ENCODE measurements at places on chromosomes 13 and 19.

DNA sequence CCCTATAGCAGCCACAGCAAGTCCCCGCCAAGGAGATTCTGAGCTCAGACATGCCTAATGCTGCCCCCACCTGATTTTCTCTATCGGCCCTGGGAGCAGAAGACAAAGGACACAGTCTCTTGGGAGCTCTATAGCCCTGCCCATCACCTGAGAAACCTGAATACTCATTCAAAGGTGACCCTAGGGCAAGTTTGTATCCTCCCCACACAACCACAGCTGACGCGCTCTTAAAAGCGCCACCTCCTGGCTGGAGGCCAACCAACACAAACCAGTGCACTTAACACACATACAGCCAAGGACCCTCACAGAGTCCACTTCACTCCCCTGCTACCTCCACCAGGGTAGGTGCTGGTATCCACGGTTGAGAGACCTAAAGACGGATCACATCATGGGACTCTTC lies 8.8 kb upstream of the IGFL4 start:
- DNase-seq: no peak

GRCh38 chr13:40445557-40445990 lies 220.9 kb downstream of the FOXO1 start:
- no peak for DNase-seq

GRCh38 chr13:100350601-100351000 lies 238.0 kb downstream of the GGACT start:
- no peak for DNase-seq

DNA sequence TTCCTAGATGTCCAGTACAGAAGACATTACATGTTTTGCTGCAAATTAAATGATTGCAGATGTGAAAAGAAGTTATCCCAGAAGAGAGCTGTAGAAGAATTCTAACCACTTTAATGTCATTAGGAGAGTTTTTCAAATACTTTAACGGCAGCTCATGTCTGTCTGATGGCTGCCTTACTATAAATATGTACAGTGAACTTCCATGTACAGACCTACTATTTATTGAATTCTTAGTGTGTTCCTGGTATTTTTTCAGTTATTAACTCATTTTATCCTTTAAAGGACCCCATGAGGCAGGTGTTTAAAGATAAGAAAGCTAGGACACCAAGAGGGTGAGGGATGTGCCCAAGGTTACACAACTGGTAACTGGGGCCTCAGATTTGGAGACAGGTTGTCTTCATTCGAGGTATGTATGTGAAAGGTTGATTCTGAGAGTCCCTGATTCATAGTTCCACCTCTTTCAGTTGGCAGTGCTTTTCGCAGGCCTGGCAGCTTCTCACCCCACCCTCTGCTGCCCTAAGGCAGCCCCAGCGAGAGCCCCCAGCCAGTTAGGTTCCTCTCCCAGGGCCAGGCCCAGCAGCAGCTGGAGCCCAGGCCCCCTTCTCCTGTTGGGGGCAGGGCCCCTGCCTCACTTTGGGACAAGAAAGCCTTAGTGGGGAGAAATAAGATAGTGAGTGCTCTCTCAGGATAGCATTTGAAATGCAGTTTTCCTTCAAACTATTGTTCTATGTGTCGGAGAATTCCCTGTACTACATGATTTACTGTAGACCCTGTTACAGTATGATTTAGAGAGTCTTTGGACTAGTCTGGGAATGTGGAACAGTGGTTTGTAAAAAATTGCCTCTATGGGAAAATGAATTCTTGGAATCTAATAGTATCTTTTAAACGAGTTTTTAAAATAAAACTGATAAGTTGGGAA lies 67.7 kb upstream of the TEX29 start:
- DNase-seq: no peak

- DNase-seq: no peak
Observed at GRCh38 chr19:37876032-37876431, 30.4 kb downstream of the WDR87 start.

- DNase-seq: peak; percentile 34
Observed at GRCh38 chr19:1407528-1408299, at the start of gene DAZAP1. Gene DAZAP1, plus strand, starts transcription at chr19:1407586. Its CDS starts 188 bp downstream, at chr19:1407774.

DNA sequence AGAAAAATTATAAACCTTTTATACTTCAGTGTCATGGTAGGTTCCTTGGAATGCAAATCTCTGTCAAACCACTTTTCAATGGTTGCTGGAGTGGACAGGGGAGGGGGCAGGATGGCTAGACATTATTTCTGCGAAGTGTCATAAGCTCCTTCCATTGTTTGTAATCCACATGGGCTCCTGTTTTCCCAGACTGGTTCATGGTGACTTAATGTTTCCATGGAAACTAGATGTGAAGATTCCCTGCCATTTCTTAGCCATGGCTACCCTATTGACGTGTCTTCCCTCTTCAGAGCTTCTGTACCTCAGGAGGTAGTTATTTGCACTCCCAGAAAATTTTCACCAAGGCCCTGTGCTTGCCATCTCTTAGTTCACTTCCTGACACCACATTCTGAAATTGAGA lies 95.3 kb downstream of the UFM1 start:
- no peak for DNase-seq

- no peak for DNase-seq
Observed at GRCh38 chr19:33484226-33484774, 37.3 kb downstream of the PEPD start.

DNA sequence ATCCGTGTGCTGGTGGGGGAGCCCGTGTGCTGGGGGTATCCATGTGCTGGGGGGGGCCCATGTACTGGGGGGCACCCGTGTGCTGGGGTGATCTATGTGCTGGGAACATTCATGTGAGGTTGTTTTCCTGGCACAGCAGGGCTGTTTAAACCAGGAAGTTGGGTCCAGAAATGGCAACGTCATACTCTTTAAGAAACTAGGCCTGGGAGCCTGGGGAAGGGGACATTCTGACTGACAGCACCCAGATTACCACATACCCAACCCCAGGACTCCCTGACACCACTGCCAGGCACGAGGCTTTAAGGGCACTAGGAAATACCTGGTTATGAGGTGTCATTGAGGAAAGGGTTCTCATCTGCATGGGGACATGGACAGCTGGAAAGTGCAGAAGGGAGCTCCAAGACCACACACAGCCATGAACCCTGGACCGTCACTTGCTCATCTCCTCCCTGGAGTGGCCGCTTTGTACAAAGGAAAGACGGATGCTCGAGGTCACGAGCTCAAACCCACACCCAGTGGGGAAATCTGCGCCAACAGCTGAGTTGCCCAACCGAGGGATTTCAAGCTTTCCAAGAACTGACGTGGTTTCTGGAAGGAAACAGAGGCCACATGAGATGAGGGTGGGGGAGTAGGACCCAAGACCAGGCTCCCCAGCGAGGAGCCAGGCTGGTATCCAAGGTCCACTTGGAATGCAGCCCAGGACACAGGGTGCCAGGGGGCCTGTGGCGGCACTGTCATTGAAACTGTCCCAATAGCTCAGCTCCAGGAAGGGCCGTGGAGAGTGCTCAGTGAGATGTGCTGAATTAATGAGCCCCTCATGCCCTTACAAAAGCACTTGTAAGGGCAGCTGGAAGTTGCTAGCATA lies 40.9 kb downstream of the RAB20 start:
- peak; percentile 66 for DNase-seq

GRCh38 chr13:63517371-63517770 lies 2101.7 kb upstream of the PCDH20 start:
- DNase-seq: no peak

DNA sequence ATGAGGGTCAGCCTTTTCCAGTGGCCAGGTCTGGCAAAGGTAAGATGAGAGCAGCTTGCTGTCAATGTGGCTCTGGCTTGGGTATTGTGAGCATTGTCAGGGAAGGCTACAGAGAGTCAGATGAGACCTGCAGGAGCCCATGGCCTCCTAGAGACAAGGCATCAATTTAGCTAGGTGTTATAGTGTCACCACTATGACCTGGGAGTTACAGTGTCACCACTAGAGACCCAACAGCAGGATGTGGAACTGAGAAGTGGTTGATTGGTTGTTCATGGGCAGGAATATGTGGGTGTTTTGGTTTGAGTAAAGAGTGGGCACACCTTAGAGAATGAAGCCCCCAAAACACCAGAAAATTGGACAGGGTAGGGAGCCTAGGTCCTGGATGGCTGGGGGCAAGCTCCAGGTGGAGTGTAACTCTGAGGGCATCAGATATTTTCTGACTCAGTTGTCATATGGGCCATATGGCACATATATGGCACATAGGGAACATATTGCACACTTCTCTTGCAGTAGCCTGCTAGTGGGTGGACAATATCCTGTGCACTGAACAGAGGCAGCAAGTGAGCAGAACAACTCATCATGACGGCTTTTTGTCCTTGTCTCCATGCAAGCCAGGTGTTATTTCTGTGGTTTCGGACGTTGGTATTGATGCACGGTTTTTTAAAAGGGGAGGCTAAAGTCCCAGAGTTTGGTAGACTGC lies 46.3 kb upstream of the CEACAM21 start:
- no peak for DNase-seq

GRCh38 chr13:113917594-113918371 lies 53.9 kb upstream of the GAS6 start:
- DNase-seq: no peak

DNA sequence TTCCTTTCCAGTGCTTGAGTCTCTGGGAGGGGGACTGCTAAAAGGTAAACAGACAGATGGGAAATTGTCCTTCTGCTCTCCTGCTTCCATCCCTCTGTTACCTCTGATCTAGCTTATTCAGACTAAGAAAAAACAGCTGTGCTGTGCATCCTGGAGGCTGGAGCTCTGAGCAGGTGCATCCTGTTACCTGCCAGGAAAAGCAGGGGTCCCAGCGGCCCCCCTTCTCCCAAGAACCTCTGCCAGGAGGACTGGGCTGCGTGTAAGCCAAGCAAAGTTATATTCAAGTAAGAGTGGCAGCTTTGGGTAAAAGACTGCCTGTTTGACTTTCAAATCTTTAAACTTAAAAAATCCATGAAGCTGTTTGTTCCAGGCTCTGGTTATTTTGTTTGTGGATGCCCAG lies 75.1 kb downstream of the C13orf42 start:
- no peak for DNase-seq

GRCh38 chr19:18385675-18386542 lies at the start of gene GDF15:
Gene GDF15, plus strand, starts transcription at chr19:18386158. Its CDS starts 32 bp downstream, at chr19:18386190.
- no peak for DNase-seq

DNA sequence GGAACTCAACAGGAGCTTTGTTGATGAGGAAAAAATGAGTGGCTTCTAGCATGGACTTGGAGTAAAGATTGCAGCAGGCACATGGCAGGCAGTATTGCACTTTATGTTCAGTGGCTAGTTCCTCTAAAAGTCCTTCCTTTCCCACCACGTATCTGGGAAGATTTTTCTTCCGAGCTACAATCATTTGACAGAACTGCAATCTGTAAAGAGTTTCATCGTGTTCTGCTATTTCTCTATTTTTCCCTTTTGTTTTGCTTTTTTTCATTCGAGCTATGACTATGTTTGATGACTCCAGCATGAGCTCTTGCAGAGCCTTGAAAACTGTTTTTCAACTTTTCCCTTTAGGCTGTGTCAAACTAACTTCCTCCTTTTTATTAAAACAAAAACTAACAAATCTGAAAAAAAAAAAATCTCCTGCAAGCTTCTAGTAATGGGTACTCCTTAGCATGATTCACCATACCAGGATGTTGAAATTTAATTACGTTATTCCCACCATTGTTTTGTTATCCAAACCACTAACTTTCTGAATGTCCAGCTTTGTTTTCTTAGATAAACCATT lies 12.3 kb downstream of the CLDN10 start:
- no peak for DNase-seq

DNA sequence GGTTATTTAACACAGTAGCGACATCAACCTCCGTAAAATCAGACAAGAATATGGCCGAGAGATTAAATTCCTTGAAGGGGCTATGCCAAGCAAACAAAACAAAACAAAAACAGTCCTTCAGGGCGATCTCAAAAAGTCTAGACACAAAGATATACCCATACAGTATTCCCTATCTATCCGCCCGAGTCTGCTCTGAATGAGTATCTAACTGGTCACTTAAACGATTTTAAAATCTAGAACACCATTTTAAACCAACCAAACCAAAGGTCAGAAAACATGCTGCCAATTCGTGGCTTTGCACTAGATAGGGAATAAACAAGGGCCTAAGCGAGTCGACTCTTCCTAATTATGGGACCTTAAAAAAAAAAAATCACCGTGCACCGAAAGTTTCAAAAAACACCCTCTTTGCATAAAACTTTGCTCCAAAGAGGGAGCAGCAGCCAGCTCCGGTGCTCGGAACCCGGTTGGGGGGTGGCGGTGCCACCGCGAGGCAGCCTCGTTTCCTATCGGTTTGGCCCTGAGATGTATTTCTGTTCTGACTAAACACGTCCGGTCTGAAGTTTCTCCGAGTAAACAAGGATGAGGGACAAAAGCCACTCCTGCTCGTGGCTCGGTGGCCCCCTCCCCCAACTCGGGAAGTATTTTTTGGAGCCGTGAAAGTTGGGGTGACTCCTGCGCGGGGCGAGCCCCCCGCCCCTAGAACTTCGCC lies 1.8 kb downstream of the HMGB1 start:
- DNase-seq: peak; percentile 67

- no peak for DNase-seq
Observed at GRCh38 chr13:113762538-113762937, 3.5 kb downstream of the TMEM255B start.

- no peak for DNase-seq
Observed at GRCh38 chr13:24313439-24313838, 4.1 kb downstream of the C1QTNF9 start.

- DNase-seq: no peak
Observed at GRCh38 chr13:98997738-98998641, 20.1 kb upstream of the DOCK9 start.

GRCh38 chr19:53466726-53467484 lies 628 bp upstream of the ZNF813 start:
- DNase-seq: peak; percentile 1

DNA sequence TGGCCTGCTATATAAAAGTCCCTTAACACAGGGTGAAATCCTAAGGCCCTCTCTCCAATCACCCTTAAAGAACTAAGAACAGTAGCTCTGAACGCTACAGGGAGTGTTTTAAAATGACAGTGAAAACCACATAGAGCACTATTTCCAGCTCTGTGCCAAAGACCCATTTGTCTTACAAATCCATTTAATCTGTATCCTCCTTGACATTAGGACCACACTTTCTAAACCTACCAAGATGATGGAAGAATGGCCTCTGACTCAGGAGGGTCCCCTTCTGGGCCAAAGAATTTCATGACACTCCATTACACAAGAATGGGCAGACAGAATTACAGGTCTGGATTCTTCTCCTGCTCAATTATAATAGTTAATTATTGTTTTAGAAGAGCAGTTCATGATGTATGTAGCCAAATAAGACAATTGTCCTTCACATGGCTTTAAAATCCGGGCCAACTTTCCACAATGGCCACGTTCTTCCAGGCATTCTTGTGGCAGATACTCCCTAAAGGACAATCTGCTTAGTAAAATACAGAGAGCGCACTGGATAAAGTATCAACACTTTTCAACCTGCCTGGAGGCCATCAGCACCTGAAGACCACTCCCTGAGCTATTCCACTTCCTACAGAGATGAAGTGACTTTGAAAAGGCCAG lies 61.0 kb downstream of the STK24 start:
- DNase-seq: no peak

- DNase-seq: peak; percentile 79
Observed at GRCh38 chr19:3135961-3136683, at the start of gene GNA15. Gene GNA15, plus strand, starts transcription at chr19:3136033. Its CDS starts 418 bp downstream, at chr19:3136451.

DNA sequence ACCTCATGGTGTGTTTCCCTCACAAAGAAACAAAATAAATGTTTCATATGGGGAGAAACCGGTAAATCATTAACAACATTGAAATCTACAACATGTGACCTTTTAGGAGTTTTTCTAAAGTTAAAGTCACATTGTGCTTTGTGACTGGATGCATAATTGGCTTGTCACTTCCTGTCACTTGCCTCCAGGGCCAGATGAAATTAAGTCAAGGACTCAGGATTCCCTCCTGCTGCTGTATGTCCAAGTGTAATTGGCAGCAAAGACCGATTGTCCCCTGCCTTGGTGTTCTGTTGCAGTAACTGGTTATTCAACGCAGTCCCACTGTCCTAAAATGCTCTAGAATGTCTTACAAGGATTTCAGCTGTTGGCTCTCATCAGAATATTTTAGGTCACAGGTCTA lies 448.2 kb downstream of the LIG4 start:
- no peak for DNase-seq

- no peak for DNase-seq
Observed at GRCh38 chr13:44197791-44198770, 175.5 kb upstream of the SERP2 start.
